ENCODE measurements at places on chromosomes 13 and 19.

DNA sequence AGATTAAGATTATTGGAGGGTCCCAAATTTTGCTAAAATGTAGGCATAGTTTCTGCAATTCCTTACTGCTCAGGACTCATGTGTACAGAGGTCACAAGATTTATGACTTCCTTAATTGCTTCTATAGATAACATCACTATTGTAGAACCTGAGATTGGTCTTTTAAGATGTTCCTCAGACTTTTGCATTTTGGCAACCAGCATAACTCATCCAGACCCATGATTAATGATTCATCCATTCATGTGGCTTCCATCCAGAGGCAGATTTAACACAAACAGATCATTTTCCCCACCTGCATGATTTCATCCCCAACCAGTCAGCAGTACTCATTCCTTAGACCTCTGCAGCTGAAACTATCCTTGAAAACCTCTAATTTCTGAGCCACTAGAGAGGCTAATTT is 34.5 kb upstream of the CEACAM8 start:
- DNase-seq, result no peak

DNA sequence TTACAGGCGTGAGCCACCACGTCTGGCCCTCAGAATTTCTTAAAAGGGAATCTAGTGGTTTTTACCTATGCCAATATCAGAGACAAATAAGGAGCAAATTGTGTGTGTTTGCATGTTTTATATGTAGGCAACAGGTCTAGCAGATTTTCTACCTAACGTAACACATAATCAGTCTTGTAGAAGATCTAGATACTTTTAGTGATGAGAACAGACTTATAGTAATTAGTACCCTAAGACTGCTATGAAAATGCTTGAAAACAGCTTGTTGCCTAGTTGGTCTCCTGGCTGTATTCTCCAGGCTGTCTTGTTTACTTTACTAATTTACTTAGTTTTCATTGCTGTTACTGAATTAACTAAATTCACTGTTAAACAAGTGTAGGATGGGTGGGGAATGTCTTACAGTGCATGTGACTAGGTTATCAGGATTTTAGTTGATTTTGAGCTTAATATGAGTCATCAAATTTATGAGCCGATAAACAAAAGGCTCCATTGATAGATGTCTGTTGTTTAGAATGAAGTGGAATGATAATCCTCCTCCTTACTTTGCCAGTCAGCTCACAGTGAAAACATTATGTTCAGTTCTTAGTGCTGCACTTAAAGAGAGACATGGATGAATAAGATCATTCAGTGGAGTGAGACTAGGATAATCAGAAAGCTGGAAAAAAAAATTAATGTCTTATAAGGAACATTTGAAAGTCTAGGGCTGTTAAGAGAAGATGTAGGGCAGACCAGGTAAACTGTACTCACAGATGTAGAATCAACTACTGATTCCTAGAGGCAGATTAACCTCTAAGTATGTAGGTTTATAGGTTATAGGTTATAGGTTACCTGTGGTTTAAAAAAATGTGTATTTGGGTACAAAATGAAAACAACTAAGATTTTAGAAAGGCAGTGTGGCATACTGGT is 22.4 kb downstream of the GTF2F2 start:
- no peak for DNase-seq

GRCh38 chr13:37047032-37047431 is 12.5 kb downstream of the SUPT20H start:
- no peak for DNase-seq

DNA sequence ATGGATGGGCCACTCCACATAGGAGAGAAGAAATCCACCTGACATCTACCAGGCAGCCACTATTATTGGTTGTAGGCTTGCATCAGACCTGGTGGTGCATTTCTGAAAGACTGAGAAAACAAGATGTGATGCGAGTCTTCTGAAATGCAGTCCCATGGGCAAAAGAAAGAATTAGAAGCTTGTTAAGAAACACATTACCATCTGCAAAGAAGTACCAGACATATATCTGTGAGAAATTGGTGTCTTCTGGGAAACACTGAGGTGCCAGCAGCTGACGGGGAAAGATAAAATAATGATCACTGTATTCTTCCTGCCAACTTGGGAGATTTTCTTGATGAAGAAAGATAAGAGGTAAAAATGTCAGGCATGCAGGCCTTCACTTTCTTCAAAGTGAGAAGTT is 14.4 kb downstream of the AMER2 start:
- no peak for DNase-seq

DNA sequence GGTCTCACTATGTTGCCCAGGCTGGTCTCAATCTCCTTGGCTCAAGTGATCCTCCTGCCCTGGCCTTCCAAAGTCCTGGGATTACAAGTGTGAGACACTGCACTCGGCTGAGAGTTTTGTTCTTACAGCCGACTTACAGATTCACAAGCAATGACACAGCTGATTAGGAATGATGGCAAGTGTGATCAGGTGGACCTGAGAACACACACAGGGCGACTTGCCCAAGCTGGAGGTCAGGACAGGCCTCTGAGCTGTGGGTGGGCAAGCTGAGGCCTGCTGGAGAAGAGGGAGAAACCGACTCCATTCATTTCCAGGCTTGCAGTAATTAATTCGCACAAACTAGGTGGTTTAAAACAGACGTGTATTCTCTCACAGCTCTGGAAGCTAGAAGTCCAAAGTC is 8.1 kb upstream of the ATG4D start:
- no peak for DNase-seq

DNA sequence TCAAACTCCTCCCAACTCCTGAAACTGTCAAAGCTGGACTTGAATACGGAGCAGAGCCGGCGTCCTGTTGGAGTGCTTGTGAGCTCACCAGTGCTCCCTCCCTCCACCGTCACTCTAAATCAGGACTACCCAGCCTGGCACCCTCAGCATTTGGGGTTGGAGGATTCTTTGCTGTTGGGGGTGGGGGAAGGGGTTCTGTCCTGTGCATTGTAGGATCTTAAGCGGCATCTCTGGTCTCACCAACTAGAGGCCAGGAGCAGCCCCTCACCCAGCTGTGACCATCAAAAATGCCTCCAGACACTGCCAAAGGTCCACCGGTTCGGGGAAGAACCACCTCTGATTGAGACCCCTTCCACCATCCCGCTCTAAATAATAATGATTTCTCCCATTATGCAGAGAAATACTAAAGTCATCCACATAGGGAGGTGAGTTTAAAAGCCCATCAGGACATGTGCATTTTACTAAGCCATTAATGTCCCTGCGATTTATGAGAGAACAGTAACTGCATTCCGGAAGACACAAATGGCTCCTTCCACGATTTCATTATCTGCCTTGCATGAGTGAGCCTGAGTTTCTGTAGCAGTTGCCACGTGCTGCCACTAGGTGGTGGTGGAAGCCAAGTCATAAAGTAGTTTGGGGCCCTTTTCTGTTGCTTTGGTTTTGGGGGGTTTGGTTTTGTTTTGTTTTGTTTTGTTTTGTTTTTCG is 16.1 kb upstream of the USP29 start:
- peak; percentile 42 for DNase-seq

DNA sequence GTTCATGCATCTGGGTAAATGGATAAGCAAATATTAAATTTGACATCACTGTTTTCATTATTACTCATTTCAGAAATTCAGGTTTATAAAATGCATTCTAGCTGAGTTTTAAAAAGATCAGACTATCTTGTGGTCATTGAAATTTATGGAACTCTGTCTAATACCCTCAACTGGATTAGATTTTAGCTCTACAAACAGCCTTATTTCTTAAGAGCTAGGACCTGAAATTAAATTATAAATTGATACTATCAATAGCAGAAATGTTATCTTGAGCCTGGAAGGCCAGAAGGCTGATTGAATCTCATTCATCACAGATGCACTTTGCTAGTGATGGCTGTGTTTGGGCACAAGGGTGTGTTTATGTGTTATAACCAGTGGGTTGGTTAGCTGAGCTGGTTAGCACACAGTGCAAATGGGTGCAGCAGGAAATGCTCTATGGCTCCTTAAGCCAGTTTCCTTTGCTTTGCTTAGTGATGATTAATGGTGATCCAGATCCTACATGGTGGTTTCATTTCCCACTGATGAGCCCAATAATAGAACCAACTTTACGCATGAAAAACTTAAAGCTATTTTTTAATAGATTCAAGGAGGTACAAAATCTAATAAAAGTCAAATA is 310.8 kb upstream of the KLF12 start:
- DNase-seq, result peak; percentile 20

DNA sequence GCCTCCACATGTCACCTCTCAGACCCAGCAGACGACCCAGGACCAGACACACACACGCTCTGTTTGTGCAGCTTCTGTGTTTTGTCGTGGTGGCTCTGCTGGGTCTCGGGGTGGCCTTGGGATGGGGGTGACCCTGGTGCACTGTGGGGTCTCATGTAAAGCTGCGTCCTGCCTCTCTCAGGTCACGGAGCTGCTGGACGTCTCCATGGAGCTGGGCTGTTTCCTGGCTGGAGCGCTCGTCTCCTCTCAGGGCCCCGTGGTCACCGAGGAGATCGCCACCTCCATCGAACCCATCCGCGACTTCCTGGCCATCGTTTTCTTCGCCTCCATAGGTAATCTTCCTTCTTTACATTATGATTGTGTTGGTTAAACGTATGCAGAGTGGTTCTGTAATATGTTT is 45.4 kb upstream of the TFDP1 start:
- no peak for DNase-seq

DNA sequence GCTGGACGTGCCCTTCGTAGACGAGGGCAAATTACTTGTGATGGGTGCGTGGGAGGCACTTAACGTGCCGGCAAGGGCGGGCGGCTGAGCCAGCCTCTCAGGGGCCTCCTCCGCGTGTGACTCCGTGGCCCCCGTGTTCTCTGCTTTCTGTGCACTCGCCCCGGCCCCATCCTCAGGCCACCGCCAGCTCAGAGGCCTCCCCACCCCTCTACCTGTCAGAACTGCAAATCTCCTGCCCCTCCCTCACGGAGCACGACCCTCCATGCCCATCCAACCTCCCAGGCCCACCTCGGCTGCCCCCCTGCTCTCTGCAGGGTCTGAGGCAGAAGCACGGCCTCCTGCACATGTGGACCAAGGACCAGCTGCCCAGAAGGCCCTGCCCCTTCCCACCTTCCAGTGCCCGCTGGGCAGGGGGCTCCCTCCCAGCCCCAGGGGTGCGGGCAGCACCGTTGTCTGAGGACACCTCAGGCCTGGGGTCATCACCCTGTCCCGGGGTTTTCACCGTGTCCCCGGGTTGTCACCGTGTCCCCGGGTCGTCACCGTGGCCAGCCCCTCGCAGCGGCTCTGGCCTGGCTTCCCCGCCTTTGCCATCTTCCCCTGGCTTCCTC is 44.5 kb downstream of the TMEM255B start:
- no peak for DNase-seq

DNA sequence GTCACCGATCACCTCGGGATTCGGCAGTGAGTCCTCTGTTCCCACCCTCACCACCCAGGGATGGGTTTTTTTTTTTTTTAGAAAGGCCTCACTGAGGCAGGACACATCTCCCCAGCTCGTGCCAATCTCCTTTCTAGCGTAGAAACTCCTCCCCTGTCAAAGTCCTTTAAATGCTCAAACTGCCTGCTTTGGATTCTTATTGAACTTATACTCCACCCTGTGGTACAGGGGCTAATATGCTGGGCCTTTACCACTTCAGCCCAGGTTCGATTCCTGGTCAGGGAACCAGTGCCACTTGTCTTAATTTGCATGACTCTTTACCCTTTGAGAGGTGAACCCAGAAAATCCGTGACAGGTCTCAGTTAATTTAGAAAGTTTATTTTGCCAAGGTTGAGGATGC is 8.3 kb upstream of the ZNF14 start:
- no peak for DNase-seq

- DNase-seq, result no peak
Measured at GRCh38 chr13:19152403-19152802, 29.2 kb downstream of the TUBA3C start.

GRCh38 chr13:46160471-46161066 is 21.4 kb downstream of the LCP1 start:
- peak; percentile 60 for DNase-seq

- DNase-seq, result peak; percentile 11
Measured at GRCh38 chr13:88074794-88075510, 403.8 kb downstream of the SLITRK5 start.

- no peak for DNase-seq
Measured at GRCh38 chr13:44648392-44649103, 72.4 kb upstream of the TSC22D1 start.

- peak; percentile 41 for DNase-seq
Measured at GRCh38 chr19:46408664-46409039, 4.7 kb downstream of the CCDC8 start.

DNA sequence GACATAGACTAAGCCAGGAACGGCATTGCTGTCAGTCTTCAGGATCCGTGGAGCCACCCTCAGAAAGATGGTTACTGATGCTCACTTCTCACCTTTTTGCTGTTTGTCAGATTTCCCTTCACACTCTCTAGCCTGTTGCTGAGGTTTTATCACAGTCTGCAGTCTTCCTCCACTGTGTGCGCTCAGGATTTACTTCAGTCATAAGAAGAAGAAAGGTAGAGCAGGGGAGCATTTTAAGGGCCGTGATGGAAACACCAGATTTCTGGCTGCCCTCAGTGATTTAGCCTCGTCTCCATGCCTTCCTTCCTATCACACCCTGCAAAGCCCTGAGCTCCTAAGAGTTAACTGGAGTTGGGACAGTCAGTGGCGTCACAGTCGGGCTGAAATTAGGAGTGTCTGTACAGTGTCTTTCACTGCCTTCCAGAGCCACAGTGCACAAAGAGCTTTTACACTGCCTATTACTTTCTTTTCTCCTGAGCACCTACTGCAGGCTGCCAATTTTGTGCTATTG is 60.0 kb upstream of the GPR183 start:
- no peak for DNase-seq

GRCh38 chr13:77038907-77039480 is 12.0 kb upstream of the FBXL3 start:
- DNase-seq, result peak; percentile 30

DNA sequence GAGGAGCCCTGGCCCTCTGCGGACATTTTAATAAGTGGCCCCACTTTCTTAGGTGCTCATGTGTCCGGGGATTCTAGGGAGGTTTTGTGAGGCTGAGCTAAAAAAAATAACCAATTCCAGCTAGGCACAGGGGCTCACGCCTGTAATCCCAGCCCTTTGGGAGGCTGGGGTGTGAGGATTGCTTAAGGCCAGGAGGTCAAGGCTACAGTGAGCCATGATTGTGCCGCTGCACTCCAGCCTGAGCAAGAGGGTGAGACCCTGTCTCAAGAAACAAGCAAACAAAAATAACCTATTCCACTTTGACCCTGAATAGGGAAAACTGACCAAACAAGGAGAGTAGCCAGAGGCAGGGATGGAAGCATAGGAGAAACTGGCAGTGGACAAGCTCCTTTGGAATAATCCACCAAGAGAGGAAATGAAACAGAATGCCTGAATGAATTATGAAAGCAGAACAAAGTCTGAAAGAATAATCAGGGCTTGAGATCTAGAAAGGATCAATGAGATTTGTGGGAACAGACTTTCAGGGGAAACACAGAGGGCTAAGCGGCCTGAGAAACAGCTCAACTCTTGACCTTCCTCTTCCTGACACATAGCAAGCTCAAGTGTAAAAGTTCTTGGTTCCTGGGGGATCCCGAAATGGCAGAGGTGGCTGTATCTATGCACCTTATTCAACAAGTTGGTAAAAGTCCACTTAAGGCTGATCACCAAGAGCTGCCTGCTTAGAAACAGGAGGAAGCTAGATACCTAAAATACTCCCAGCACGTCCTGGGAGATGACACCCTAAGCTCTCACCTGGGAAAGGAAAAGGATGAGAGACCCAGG is 30.1 kb upstream of the FFAR2 start:
- no peak for DNase-seq

GRCh38 chr19:48695743-48696352 is at the start of gene FUT2:
Gene FUT2, plus strand, starts transcription at chr19:48695971. Its CDS starts 6,986 bp downstream, at chr19:48702957.
- no peak for DNase-seq

Measured in fibroblast of skin of abdomen (primary cell).